ENCODE measurements at places on chromosomes 3 and 15.

DNA sequence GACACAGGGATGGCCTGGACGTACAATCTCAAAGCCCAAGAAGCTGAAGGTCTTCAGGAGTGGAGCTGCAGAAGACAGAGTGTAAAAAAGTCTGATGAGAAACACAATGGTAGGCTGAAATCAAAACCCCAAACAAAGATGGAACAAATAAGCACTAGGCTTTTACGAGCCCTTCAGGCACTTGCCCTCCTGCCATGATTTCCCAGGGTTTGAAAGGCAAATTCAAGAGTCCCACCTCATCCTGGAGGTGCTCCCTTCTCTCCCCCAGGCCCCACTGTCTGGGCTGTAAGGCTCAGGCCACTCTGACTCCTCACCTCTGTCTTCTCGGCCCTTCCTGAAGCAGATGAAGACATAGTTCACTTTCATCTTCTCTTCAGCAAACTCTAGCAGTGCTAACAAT lies 86.6 kb downstream of the RBPMS2 start:
- DNase-seq: no peak

- no peak for DNase-seq
These were observed 25.1 kb upstream of the ZKSCAN7 start for GRCh38 chr3:44529927-44530326.

- DNase-seq: no peak
These were observed 20.5 kb downstream of the TIGIT start for GRCh38 chr3:114314282-114314681.

DNA sequence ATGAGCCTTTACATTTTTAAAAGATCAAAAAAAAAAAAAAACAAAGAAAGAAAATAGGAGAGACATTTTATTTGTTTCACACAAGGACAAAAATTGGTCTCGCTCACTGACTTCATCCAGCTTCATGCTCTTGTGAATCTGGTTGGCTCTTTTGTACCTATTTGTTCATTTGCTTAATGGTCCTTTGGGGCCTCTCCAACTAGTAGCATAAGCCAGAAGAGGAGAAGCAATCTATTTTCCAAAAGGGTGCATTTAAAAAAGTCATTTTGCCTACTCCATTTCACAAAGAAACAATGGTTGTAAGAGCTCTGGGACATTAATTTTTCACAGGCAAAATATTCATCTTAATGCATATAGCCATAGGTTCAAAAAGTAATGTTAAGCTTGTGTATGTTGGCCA lies 168.3 kb upstream of the ADAMTS9 start:
- no peak for DNase-seq

DNA sequence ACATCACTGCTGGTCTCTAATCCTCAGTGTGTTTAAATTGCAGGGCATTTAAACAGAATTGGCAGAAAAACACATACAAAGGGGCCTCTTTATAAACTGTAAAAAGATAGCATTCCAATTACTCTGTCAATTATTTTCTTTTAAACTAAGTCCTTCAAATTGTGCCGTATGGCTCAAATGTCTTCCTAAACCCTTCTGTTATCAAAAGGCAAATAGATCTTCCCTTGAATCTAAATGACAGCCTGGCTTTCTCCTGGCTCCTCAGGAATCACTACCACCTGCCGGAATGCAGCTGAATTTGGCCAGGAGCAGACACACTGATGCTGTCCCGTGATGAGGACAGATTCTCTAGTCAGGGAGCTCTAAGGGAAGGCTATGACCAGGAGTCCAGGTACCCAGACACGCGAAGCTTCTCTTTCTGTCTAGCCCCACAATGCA lies 85.6 kb downstream of the IGF2BP2 start:
- no peak for DNase-seq

All from ascending aorta (tissue), 2 donors.